ENCODE measurements at places on chromosomes 11 and 22.

DNA sequence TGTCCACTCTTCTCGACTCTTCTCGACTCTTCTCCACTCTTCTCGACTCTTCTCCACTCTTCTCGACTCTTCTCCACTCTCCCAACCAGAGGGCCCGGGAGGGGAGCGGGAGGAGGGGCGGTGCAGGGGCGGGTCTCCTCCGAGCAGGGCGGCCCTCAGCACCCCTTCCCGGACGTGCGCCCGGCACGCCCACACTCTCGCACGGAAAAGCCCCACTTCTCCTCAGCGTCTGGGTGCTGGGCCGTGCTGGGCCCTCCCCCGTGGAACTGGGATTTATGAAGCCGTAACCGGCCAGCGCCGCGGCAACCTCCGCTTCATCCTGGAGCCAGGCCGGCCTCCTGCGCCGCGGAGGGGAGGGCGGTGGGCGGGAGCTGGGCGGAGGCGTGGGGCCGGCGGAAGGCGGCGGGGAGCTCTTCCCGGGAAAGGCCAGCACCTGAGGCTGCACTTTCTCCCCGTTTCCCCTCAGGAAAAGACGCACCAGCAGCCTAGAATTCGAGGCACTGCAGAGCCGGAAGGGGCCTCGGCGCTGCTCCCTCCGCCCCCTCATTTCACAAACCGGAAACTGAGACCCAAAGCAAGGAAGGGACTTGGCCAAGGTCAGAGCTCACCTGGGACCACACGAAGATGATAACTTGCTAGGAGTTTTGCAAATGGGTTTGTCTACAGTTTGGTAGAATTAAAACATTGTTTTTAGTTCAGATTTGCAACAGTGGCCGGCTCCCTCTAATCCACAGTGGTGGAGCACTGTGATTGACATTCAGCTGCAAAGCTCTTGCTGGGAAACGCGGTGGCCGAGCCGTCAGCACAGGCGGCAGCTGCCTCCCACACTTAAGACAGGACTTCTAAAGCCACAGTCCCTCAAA, 31.6 kb upstream of the JAM3 start:
- peak; percentile 64 for DNase-seq

DNA sequence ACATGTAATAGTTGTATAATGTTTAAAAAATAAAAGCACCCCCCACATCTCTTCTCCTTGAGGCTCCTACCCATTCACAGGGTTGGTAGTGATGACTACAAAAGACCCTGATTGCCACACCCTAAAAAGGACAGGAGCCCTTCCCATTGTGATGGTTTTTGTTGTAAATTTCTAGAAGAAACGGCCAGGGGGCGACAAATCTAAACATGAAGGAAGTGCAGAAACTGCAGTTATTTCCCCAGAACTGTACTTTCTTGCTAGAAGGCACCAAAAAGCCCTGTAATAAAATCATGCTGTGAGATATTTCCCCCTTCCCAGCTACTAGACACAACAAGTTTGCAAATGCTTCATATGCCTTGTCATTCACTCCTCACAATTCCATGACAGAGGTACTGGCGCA, 10.8 kb downstream of the PRR5L start:
- peak; percentile 91 for DNase-seq

- no peak for DNase-seq
These were observed 81.6 kb downstream of the ZC3H12C start for GRCh38 chr11:110174645-110175310.

DNA sequence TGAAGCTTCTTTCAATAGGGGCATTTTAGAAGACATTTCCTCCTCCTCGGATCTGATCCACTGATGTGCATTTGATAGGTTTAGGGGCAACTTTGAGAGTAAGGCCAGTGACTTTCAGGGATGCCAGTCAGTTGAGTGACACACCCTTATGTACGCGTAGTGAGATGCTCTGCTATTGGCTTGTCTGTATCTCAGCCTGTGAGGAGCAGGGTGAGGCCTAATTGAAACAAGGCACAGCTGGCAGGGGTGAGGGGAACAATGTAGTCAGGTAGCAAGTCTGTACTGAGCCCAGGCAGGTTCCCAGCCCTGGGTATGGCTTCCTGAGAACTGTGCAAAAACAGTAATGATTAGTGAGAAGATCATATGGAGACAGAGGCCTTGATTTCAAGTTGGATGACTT, 61.5 kb downstream of the STIM1 start:
- no peak for DNase-seq

GRCh38 chr11:61923166-61924063, 6.0 kb upstream of the RAB3IL1 start:
- DNase-seq, result peak; percentile 61

- DNase-seq, result peak; percentile 18
These were observed 3.6 kb downstream of the PATZ1 start for GRCh38 chr22:31342389-31343140.

- no peak for DNase-seq
These were observed 584.0 kb upstream of the RAG2 start for GRCh38 chr11:37182031-37182430.

GRCh38 chr22:25827415-25827814, 85.4 kb downstream of the MYO18B start:
- no peak for DNase-seq

- no peak for DNase-seq
These were observed 1.4 kb downstream of the CTR9 start for GRCh38 chr11:10752486-10752885.

DNA sequence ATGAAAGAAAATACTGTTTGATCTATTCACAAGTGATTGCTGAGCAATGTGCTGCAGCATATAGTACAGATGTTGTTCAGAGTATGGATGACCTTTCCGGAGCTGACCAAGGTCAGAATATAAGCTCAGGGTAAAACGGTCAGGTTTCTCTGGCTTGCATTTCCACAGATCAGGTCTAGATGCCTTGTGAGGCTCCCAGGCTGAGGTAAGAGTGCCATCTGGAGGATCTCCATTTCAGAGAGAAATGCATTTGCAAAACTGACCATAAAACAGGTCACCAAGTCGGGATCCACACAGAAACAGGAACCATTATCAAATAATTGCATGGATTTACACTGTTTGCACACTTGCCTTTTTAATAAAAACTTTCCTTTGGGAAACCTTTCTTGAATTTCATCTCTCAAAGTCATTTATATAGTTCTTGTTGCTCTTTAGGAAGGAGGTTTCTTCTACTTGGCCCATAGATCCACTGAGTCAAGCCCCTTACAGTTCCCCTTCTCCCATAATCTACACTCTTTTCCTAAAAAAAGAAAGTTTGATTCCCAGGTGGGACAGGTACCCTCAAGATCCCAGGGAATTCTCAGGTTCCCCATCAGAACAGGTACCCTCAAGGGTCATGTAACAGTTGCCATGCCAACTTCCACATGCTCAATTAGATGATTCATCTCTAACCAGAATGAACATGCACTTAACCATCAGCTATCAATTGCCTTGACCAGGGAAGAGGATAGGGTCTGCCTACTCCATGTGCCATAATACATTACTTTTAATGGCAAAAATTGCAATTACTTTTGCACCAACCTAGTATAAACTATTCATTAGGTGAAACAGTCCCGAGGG, 25.0 kb upstream of the TMPRSS5 start:
- peak; percentile 54 for DNase-seq

- no peak for DNase-seq
These were observed 33.0 kb upstream of the RIC3 start for GRCh38 chr11:8201644-8202365.

DNA sequence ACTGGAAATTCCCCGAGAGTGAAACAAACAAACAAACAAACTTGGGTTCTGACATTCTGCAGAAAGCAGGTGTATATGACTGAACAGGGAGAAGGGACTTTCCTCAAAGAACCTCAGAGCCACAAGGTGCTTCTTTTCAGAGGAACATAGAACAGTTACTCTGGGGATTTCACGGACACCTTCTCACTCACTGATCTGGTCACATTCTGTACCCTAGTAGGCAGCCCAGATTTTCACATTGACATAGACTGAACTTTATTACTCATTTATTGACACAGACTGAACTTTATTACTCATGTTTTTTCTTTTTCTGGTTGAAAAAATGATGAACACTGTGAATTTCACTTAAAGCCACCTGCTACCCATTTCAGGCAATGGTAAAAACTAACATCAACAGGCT, 263.0 kb downstream of the OPCML start:
- DNase-seq, result no peak

DNA sequence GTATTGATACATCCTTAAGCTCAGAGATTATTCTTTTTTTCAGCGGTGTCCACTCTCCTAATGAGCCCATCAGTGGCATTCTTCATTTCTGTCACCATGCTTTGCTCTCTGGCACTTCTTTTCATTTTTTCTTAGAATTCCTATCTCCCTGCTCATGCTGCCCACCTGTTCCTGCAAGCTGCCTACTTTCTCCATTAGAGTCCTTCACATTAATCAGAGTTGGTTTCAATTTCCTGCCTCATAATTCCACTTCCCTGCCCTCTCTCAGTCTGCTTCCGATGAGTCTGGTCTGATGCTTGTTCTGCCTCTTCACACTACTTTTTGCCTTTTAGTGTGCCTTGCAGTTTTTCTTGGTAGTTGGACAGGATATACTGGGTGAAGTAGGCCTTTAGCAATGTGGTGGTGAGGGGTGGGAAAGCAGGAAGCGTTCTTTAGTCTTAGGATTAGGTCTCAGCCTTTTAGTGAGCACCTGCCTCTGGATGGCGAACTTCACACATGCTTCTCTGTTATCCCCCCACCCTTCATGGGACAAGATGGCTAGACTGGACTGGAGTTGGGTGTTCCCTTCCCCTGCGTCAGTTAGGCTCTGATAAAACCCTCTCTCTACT, 53.6 kb downstream of the CECR2 start:
- no peak for DNase-seq

GRCh38 chr11:131691181-131692041, 321.0 kb downstream of the NTM start:
- DNase-seq, result peak; percentile 59

DNA sequence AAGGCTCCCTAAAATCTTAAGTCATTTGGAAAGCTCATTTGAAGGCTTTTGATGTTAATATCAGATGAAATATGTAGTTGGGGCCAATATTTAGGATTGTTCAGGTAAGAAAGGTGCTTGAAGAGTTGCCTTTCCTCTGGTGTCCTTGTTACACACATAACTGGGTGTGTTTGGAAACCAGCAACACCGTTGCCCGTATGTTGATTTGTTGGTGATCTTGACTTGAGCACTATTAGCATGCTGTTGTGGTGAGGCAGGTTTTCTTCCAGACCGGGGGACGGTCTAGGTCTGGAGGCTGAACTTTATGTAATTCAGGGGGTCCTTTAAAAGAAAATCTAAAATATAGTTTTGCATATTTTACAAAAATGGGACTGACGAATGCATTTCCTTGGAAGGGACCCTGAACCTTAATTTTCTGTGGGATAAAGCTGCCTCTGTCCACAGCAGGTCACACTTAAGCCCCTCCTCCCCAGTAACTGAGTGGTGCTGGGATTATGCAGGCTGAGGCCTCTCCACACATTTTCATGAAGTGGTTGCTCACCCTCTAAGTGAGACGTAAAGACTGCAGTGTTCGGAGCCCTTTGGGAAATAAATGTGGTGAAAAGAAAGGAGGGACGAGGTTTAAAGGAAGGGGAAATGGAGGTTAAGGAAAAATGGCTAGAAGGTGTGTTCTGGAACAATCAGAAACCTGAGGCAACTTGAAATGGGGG, 1.8 kb downstream of the YWHAH start:
- no peak for DNase-seq

DNA sequence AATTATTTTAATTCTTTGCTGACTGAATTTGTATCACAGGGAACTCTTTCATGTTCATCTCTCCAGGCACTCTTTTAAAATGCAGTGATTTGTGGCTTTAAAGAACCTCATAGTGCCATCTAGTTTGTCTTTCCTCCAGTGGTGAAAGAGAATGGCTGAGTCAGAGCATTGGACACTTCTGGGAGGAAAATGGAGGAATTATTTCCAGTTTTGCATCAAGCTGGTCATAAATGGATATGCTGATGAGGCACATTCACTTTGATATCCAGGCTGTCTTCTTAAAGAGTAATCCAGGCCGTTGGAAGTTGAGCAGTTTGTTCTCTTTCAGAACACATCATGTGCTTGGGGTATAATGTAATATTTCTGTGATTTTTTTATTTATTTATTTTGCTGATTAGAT, 273.7 kb downstream of the DDX10 start:
- no peak for DNase-seq

- peak; percentile 89 for DNase-seq
These were observed 130.7 kb downstream of the SNX19 start for GRCh38 chr11:130785380-130786116.

DNA sequence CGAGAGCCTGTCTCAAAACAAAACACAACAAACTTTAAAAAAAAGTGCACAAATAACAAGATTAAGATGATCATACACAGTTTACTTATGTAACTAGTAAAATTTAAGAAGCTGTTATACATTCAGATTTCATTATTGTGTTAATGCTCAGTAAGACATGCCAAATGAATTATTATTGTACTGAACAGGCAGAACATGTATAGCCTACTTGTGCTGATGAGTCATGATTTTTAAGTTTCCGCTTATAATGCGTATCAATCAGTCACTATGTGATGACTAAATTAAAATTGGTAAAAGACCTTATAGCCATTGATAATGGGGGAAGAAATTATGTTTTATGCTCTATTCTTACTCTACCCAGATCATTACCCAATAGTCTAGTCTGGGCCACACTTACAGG, 20.5 kb upstream of the EXPH5 start:
- no peak for DNase-seq

DNA sequence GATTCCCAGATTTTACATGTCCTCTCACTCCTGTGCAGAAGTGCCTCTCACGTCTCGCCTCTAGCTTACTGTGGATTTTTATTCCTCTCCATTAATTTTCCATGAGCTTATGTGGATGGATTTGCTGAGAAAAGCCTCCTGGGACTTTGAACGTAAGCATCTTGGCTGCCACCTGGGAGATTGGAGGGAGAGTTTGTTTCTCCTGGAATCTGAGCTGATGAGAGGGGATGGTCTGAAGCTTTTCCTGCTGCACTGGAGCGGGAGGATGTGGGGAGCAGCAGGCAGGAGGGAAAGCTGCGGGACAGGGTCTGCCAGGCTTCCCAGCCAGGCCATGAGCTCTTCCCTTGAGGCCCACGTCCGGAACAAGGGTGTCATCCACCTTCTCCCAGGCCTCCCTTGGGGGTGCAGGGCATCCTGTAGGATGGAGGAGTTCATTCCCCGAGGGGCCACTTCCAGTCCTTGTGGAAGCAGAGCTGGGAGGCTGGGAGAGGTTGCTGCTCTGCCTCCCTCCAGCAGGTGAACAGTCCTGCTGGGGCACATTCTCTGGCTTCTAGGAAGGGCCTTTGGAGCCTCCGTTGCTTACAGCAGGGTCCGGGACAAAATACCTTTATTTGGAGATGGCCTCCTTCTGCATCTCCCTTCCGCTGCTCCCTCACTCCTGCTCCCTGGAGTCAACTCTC, 3.6 kb upstream of the SHANK2 start:
- no peak for DNase-seq

Data from A673 (cell line).